Activated T-helper 9 cell treated with anti-CD3 and anti-CD28 coated beads, Interleukin-2, amount 50 U/mL, for 16 hours (primary cell): ENCODE measurements at places on chromosomes 2 and 18.

DNA sequence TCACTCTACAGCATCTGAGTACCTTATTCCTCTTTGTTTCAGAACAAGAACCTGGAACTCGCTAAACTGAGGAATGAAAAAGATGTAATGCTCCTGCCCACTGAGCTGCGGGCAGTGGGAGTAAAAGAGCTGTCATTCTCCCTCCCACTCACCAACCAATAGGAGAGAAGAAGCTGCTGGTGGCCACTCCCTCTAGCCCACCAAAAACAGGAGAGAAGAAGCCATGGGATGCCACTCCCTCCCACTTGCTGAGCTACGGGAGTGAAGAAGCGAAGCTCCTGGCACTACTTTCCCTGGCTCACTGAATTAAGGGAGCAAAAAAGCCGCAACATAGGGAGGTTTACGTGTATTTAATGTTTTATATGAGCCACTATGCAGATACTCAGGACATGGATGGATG, 53.7 kb downstream of the RIT2 start:
- DNase-seq = no peak

DNA sequence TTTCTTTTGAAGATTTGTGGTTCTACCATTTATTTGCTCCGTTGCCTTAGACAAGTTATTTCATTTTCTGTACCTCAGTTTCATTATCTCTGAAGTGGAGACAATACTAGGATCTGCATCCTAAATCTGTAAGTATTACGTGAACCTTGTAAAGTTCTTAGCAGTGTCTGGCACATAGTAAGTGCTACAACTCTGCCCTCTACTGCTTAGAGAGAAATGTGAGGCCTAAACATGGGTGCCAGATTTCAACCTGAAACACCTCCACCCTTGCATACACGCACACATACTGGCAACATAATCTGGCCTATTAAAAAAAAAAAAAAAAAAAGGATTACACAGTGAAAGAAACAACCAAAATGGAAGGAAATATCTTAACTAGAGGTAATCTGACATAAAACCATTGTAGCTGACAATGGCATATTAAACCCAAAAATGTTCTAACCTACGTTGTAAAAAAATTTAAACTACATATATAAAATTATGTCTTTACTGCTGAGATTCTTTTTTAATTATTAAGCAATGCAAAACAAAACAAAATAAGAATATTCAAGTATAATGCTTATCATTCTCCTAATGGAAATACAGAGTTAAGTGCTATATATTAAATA, 132.6 kb downstream of the MAP2 start:
- DNase-seq = no peak

- DNase-seq = no peak
Measured at GRCh38 chr2:27962006-27962405, 71.5 kb downstream of the BABAM2 start.

DNA sequence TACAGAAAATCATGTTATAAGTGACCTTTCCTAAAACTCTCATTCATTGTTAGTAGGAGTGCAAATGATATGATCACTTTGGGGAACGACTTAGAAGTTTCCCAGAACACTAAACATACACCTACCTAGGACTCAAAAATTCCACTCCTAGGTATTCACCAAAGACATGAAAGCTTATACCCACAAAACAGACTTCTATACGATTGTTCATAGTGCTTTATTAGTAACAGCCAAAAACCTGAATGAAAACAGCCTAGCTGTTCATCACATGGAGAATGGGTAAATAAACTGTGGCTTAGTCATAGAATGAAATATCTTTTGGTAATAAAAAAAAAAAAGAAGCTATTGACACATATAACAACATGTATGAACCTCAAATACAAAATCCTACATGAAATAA, 8.8 kb downstream of the NOL10 start:
- DNase-seq = no peak

GRCh38 chr2:202169131-202169530, 69.3 kb downstream of the SUMO1 start:
- DNase-seq = no peak

- no peak for DNase-seq
Measured at GRCh38 chr2:75100011-75100800, 99.1 kb downstream of the TACR1 start.

DNA sequence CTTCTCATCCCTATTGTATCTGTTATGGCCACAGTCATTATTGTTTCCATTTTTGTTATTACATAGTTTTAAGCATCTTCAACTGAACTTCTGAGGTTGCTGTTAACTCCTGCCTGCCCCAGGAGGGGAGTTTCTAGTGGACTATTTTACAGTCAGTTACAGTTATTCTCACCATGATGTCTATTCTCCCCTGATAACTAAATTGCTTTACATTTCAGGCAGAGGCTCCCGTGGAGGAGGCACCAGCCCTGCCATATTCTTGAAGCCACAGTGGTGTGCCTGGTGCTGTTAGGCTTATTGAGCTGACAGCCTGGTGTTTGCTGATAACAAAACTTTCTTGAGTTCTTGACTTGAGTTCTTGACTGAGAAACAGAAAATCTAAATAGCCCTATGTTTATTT, 256.4 kb downstream of the TFCP2L1 start:
- no peak for DNase-seq

DNA sequence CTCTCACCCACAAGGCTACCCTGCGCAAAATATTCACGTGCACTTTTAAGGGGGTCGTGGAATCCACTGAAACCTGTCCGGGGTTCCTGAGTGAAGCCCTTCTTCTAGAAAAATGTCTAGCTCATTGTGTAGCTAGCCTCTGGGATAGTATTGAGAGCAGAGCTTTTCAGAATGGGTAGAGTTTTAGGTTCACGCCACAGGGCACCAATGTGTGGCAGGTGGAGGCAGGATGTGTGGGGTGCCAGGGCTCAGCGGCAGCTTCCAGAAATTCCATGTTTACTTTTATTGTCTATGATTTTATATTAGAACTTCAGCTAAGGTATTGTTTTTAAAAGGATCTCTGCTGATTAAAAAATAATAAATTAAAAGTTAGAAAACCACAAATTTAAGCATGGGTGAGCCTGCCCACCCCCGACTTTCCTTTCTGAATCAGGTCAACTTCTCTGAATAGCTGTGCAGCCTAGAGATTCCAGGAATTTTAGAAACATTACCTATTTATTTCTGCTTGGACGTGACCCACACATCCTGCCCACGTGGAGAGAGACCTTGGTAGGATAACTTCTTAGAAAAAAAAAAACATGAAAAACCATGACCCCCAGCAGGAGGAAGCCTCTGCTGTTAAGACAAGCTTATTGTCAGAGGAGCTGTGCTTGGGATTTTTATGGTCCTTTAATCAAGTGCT, 163.7 kb downstream of the CTIF start:
- DNase-seq = no peak

GRCh38 chr2:211085056-211085680, 528.8 kb downstream of the CPS1 start:
- no peak for DNase-seq

GRCh38 chr2:119464981-119465380, 33.3 kb downstream of the TMEM37 start:
- DNase-seq = no peak

DNA sequence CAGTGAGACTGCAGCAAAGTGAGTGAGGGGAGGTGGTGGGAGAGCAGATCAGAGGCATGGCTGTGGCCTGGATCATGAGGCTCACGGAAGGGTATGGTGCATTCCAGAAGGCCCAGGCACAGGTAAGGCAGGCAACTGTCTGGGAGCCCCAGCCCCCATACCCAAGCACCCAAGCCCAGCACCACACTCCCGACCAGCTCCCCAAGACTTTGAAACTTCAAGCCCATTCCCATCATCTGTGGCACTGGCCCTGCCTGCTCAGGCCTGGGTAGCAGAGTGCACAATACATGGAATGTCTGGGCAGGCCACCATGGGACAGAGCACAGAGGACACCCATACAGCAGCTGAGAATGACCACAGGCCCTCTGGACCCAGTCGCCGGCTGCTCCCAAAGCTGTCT, 202.6 kb upstream of the ARL4C start:
- DNase-seq = no peak

- DNase-seq = no peak
Measured at GRCh38 chr2:200309296-200310049, 3.0 kb downstream of the SPATS2L start.

DNA sequence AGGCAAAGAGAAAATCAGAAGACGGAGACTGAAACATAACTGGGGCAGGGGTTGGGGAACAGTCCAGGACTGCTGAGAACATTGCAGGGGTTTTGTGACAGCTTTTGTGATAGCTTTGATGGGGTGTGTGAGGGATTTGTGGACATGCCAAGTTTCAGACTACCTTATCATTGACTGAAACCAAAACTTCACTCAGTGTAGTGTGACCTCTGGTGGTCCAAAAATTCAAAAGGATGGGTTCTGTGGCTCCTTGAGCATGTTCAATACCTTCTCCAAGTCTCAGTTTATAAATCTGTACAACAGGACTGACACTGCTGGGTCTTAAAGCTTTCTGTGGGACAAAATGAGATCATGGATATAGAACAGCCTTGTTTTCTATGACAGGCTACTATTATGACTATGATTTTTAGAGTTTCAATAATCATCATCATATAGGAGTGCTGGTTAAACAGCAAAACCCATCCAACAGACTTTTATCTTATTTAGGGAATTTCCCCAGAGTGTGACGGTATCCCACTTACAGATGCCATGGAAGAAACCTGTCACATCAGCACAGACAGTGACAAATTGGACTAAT, 259.2 kb upstream of the SLC14A2 start:
- no peak for DNase-seq

GRCh38 chr18:79523736-79524180, 128.0 kb downstream of the NFATC1 start:
- DNase-seq = peak; percentile 71

GRCh38 chr2:1446301-1446700, 33.0 kb downstream of the TPO start:
- DNase-seq = no peak

DNA sequence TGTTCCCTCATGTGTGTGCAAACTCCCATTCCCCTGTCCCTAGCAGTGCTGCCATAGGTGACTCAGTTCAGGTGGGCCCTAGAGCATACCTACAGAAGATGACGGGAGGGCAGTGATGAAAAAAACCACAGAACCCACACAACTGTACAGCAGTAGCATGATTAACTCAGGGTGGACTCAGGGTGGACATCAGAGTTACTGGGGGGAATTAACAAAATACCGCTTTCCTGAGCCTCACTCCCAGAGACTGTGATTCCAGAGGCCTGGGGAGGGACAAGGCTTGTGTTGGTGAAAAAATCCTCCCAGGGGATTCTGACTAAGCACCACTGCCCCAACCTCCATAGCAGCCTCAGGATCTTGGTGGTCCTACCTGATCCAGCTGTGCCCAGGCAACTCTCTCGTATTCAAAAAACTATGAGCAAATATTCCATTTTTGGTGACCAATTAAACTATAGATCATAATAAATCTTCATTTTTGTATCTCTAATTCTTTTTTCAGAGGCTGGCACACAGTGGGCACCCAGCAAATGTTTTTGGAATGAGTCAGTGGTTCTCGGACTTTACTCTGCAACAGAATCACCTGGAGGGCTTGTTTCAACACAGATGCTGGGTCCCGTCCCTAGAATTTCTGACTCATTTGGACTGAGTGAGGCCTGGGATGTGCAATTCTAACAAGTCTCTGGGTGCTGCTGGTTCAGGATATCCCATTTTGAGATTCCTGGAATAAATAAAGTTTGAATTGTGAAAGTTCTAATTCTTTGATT, 84.1 kb upstream of the NABP1 start:
- DNase-seq = no peak

- DNase-seq = no peak
Measured at GRCh38 chr2:28202719-28203118, 189.9 kb upstream of the FOSL2 start.

GRCh38 chr2:131322209-131322608, 41.8 kb downstream of the RAB6D start:
- DNase-seq = no peak

DNA sequence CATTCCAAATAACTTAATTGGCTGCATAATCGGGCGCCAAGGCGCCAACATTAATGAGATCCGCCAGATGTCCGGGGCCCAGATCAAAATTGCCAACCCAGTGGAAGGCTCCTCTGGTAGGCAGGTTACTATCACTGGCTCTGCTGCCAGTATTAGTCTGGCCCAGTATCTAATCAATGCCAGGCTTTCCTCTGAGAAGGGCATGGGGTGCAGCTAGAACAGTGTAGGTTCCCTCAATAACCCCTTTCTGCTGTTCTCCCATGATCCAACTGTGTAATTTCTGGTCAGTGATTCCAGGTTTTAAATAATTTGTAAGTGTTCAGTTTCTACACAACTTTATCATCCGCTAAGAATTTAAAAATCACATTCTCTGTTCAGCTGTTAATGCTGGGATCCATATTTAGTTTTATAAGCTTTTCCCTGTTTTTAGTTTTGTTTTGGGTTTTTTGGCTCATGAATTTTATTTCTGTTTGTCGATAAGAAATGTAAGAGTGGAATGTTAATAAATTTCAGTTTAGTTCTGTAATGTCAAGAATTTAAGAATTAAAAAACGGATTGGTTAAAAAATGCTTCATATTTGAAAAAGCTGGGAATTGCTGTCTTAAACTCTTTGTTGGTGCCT, 1.4 kb downstream of the PCBP1 start:
- no peak for DNase-seq

GRCh38 chr2:136055929-136056688, 61.8 kb downstream of the CXCR4 start:
- no peak for DNase-seq

- DNase-seq = no peak
Measured at GRCh38 chr18:44636241-44636640, 44.4 kb upstream of the SETBP1 start.

GRCh38 chr18:4352746-4353551, 102.2 kb downstream of the DLGAP1 start:
- no peak for DNase-seq

DNA sequence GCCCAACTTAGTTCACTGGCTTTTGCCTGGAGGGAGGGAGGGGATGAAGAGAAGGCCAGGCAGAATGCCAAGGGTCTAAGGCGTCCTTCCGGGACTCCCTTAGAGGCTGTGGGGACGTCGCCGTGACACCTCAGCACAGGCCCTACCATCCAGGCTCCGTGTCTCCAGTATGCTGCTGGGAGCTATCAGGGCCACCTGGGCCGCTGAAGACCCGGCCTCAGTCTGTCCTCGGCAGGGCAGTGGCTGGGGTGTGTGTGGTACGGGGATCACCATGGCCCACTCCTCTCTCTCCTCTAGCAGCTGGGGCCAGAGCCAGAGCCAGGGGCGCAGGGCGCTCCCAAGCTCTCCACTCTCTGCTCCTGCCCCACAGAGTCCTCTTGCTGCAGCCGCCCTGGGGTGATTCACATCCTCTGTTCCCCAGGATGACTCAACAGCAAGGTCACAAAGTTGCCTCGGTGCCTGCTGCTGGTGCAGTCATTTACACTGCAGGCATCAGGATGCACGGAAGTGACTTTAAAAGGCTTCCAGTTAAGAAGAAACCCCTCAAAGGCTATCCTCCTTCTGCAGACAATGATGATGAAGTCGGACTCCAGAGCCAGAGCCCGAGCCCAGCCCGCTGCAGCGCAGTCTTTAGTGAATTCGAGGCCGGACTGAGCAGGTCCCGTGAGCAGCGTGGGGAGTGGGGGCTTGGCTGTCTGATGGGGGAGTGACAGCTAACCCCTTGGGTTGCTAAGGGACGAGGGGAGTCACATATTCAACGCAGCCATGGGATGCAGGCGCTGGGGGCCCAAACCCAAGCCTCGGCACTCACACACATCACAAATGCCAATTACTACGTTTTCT, 31.9 kb downstream of the SNORC start:
- DNase-seq = no peak
